ENCODE measurements at places on chromosomes 7 and 10.
A peak's percentile ranks its signal among the peaks of the same experiment; 100 is the strongest.

DNA sequence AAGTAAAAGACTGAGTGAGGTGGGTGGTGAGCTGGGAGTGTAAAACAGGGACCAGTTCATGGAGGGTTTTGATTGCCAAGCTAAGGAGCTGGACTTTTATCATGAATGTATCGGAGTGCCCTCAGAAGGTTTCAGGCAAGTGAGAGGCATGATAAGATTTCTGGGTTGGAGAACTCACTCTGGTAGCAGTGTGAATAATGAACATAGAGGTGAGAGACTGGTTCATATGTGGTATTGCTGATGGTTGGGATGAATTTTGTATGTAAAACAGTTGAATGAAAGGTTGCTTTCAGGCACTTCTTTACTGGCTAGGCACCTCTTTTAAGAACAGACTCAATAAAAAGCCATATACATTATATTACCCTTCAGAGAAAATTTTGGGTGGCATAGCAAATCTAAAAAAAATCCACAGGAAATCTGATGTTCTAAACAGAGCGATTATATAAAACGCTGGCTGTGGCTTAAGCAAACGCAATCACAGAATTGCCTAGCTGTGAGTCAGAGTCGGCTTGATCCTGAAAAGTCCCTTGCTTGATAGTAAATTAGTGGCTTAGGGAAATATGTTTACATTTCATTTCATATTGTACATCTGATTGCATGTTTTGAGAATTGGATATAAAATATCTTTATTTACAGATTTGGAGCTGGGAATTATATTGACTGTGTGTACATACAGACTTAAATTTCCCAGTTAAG is 92.9 kb upstream of the HDAC9 start:
- DNase-seq = peak; percentile 69

- no peak for DNase-seq
Observed at GRCh38 chr7:94350734-94351133, 44.0 kb upstream of the COL1A2 start.

DNA sequence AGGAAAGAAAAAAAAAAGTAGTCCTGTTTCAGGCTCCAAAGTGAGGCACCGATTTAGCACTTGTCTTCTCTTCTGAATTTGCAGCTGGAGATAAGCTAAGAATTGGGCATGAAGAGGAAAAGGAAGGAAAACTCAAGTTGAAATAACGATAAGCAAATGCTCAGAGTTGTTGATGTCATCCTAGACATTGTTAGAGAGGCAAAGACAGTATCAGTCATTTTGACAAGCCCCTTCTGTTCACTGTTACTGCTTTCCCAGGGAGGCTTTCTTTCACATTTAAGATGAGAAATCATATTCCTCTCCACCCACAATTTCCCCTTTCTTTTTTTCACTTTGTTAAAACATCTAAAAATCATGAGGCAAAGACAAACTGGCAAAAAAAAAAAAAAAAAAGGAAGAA is 41.8 kb downstream of the SORCS1 start:
- DNase-seq = no peak

DNA sequence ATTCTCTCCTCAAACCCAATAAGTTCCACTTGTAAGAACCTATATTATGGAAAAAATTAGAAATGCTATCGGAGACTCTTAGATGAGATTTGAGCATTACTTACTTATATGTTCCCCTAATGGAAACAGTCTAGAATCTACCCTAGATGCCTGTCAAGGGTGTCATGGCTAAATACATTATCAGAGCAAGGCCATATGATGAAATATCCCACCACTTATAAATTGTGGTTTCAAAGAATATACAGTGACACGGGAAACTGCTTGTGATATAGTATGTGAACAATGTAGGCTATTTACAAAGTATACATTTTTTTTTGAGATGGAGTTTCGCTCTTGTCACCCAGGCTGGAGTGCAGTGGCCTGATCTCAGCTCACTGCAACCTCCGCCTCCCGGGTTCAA is 46.3 kb upstream of the CTBP2 start:
- DNase-seq = no peak

GRCh38 chr7:46352004-46352954 is 431.2 kb upstream of the IGFBP3 start:
- no peak for DNase-seq

GRCh38 chr7:91446819-91447218 is 182.6 kb downstream of the FZD1 start:
- peak; percentile 3 for DNase-seq

DNA sequence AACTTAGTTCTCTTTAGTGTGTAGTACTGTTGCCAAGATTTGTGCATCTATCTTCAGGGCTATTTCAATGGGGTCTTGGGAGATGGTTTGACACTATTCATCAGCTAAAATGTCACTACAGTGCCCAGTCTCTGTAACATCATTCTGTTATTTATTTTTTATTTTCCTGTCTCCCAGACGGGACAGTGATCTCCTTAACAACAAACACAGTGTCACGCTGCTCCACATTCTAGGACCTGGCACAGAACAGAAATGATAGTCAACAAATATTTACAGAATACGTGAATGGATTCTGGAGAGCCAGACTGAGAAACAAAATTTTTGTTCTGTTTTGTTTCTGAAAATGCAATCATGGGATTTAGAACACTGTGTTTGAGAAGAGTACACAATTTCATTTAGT is 937.7 kb upstream of the LRRN3 start:
- no peak for DNase-seq

GRCh38 chr7:3436746-3437145 is 135.7 kb downstream of the SDK1 start:
- DNase-seq = no peak

- no peak for DNase-seq
Observed at GRCh38 chr10:32317795-32318357, 29.1 kb downstream of the EPC1 start.

DNA sequence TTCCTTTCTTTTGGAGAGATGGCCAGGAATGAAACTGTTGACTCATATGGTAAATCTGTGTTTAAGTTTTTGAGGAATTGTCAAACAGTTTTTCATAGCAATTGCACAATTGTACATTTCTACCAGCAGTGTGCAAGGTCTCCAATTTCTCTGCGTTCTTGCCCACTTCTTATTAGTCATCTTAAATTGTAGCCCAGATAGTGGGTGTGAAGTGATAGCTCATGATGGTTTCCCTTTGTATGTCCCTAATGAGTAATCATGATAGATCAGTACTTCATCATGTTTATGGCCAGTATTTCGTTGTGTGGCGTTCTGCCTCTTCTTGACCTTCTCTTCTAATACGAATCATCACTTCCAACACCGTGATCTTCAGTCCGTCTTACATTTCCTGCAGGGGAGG is 136.3 kb downstream of the DOCK1 start:
- peak; percentile 11 for DNase-seq

GRCh38 chr10:33817605-33818004 is 483.1 kb upstream of the NRP1 start:
- no peak for DNase-seq

DNA sequence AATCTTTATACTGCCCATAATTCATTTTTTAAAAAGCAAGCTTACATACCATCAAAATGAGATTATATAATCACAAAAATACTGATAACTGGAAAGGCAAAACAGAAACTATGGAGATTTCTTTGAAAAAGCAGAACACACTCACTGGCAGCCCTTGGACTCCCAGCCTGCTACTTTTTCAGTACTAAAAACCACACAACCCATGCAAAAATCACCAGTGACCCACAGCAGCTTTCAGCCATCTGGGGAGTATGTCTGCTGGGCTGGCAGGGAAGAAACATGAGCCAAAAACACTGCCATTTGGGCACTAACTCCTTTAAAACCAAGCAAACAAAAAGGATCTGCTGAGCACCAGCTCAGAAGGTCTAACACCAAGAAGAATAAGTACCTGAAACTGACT is 80.0 kb upstream of the DDC start:
- no peak for DNase-seq

- DNase-seq = peak; percentile 36
Observed at GRCh38 chr7:149883452-149883861, 9.7 kb downstream of the ATP6V0E2 start.

DNA sequence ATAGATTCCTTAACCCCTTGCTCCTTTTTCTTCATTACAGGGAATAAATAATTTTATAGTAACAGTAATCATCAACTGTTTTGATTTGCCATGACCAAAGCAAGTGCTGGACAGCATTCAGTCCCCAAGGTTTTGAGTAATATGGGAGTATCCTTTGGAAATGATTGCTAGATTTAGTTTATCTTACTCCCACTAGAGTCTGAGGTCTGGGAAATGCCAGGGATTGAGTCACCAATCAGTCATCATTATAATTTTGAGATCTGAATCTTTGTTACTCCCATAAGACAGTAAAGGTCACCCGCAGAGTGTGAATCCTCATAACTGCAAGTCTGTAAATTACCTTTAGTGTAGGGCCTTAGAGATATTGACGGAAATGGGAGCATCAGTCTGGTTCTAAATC is 133.7 kb upstream of the SEMA3E start:
- DNase-seq = no peak

DNA sequence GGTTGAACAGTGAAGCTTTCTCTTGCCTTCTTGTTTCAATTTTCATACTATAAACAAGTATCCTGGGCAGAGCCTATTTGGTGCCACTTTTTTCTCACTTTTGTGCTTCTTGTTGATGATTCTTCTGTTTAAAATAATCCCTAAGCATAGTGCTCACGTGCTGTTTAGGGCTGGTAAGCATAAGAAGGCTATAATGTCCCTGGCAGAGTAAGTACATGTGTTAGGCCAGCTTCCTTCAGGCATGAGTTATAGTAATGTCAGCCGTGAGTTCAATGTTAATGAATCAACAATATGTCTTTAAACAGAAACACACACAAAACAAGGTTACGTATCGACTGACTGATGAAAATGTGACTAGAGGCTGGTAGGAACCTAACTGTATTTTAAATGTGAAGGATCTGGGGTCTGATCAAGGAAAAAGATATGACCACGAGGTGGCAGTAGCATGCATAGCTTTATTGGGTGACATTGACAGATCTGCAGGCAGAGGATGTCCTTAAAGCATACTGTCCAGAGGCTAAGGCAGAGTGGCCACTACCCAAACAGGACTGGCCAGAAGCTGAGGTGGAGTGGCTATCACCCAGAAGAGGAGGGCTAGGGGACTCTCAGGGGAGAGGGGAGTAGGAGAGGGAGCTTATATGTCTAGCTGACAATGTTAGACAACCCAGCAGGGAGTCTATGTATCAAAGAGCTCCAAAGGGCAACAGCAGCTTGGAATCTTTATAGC is 113.7 kb downstream of the BRAF start:
- peak; percentile 74 for DNase-seq

- DNase-seq = no peak
Observed at GRCh38 chr7:45574416-45574668, 174 bp downstream of the ADCY1 start.

DNA sequence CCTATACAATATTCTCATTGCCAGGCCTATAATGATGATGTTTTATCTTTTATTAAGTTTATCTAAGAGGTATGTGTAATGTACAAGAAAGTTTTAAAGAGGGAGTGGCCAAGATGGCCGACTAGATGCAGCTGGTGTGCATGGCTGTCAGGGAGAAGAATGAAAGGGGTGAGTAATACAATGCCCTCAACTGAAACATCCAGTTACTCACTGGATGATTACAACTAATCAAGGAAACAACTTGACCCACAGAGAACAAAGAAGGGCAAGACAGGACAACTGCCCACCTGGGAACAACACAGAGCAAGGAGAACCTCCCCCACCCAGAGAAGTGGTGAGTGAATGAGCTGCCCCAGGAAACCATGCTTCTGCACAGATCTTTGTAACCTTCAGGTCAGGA is 880.0 kb upstream of the LRRTM3 start:
- DNase-seq = no peak

GRCh38 chr7:118169146-118169545 is 14.8 kb upstream of the LSM8 start:
- no peak for DNase-seq

GRCh38 chr10:74474022-74474713 is 323.1 kb downstream of the ADK start:
- DNase-seq = no peak

- no peak for DNase-seq
Observed at GRCh38 chr7:30684351-30684750, 2.1 kb upstream of the CRHR2 start.
